Type B pancreatic cell (in vitro differentiated cells): ENCODE measurements at places on chromosomes 5 and 9. TPM values are rescaled to one million over a fixed set of nuclear protein-coding genes. Genes with fewer than 3 reads are reported as not detected.

The WDR31 gene
- 5.0 and 6.7 TPM in 2 replicates for total RNA-seq

- no peak for DNase-seq
Observed at GRCh38 chr5:139078345-139078744, 119.8 kb downstream of the SIL1 start.

The ZNF366 gene
- total RNA-seq, result not detected in 2 replicates

DNA sequence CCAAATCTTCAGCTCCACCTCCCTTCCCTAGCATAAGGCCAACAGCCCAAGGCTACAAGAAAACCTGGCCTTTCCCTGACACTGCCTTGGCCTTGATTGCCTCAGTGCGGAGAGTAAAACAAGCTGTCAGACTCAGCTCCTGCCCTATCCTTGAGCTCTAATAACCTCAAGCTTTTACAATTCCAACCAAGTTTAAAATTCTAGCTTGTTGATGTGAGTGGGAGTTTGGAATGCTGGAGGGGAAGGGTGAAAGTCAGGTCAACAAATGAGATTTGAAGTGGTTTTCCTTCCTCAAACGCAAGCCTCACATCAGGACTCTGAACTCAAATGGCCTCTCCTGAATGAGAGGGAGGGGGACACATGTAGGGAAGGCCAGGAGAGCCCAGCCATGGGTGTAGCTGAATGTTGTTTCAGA, 197.0 kb upstream of the VLDLR start:
- DNase-seq, result no peak

GRCh38 chr5:81657386-81657785, 93.5 kb downstream of the SSBP2 start:
- no peak for DNase-seq

DNA sequence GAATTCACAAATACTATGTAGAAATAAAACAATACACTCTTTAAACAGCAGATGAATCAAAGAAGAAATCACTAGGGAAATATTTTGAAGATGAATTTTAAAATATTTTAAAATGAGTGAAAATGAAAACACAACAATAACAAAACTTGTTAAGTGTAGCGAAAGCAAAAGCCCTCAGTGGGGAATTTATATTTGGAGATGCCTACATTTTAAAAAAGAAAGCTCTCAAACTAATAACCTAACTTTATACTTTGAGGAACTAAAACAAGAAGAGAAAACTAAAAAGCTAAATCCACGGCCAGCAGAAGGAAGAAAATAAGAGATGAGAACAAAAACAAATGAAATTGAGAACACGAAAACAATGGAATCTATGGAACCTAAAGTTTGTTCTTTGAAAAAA, 22.7 kb downstream of the SPDL1 start:
- DNase-seq, result no peak

GRCh38 chr9:125472926-125473701, 211.5 kb downstream of the GAPVD1 start:
- DNase-seq, result no peak

DNA sequence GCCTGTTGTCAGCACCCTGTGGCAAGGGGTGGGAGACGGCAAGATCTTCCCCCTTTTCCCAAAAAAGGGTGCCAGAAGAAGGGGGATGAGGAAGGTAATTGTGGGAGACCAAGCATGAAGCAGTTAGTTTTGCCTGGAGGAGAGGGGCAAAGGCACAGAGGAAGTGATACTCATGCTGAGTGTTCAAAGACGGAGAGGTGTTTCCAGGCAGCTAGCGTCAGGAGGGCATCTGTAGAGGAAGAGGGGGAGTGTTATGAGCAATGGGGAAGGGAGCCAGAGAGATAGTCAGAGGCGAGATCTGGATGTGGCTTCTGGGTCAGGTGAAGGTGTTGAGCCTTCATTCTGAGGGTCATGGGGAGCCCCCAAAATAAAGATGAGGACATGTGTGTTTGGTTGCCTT, 26.9 kb upstream of the ADAM19 start:
- DNase-seq, result no peak

The SEC24A gene
- total RNA-seq, result 27.5 and 37.2 TPM in 2 replicates

The STPG3 gene
- 0.31 TPM in 1 of 2 replicates, not detected in the other for total RNA-seq

The FOXD4 gene
- total RNA-seq, result 0.17 and 0.75 TPM in 2 replicates

- DNase-seq, result no peak
Observed at GRCh38 chr9:13427587-13427986, 148.1 kb upstream of the MPDZ start.

DNA sequence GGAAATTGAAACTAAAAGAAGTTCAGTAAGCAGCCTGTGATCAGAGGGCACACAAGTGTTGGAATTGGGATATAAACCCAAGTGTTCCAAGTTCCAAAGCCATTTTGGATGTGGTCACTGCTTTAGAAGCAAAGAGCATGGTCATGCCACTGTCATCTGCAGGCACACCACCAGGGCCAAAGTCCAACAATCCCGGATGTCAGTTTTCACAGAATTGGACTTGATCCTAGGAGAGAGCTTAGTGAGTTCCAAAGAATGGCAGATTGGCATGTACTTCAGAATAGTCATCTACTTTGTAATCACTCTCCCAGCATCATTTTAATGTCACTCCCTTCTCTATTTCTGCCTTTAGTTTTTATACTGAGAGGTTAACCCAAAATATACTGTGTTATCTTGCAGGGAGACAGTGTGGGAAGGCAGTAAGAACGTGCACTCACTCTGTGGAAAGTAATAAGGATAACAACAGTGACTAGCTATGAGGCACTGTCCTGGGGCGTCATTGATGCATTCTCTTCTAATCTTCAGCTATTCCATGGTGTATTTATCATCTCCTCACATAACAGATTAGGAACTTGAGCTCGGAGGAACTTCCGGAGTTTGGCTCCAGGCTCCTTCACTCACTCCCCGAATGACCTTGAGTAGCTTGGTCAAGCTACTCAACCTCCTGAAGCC, 388.0 kb downstream of the ACTL7B start:
- DNase-seq, result no peak

GRCh38 chr9:87375397-87376073, 122.1 kb upstream of the DAPK1 start:
- no peak for DNase-seq

DNA sequence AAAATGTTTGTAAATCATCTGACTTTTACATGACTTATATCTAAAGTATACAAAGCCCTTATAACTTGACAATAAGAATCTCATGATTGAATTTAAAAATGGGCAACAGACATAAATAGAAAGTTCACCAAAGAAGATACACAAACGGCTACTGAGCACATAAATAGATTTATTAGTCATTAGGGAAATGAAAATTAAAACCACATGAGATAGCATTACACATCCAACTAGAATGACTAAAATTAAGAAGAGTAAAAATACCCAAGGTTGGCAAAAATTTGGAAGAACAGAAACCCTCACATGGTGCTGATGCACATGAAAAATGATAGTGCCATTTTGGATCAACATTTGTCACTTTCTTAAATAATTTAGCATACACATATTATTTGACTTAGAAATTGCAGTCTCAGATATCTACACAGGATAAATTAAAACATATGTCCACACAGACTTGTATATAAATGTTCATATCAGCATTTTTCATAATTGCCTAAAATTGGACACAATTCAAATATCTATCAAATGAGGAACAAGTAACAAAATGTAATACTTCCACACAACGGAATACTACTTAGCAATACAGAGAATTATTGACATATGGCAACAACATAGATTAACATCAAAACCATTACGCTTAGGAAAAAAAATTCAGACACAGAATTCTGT, 359.1 kb upstream of the DAB2 start:
- DNase-seq, result no peak

DNA sequence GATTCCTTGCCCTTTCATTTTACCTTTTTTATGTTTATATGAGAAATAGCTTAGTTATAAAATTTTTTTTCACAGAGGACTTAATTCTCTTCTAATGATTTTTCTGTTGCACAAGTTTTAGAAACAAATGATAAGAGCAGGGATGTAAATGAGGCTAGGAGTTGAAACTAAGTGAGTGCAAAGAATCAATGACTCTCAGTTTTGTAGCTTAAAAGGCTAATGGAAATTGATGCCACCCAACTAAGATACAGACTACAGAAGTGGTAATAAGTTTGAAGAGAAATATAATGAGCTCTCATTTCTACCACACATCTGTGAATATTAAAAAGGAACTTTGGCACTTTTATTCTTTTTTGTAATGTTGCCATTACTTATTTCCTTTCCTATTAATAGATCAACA, 105.1 kb downstream of the LURAP1L start:
- no peak for DNase-seq

- DNase-seq, result no peak
Observed at GRCh38 chr5:74516211-74516636, 124.3 kb downstream of the ENC1 start.

DNA sequence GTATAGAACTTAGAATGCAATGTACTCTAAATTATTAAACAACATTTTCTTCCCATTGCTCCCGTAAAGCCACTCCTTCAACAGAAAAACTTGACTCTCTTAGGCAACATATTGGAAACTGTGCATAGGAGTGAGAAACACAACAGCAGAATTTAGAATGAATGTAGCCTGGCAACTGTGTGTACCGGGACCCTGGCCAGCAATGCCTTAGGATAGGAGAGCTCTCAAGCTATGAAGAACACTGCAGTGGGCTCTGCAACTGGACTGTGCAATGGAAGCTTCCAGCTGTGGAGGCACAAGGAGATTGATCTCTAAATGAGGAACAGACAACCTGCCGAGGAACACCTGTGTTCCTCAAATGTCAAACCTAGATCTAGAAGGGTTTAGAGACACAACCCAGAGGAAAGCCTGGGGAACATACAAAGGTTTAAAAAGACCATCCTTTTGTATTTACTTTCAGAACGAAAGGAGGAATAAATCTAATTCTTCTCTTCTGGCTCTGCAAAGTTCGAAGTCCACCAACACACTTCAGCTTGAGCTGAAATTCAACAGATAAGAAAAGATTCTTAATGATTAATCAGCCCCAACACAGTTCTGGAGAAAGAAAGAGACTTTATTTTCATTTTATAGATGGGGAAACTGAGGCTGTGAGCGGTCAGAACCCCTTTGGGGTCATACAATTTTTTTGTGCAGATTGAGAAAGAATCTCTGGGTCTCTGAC, 51.5 kb upstream of the ARL15 start:
- DNase-seq, result no peak

GRCh38 chr9:110601098-110601497, 21.6 kb upstream of the SVEP1 start:
- no peak for DNase-seq

- peak; percentile 83 for DNase-seq
Observed at GRCh38 chr5:176611435-176611834, 1.5 kb upstream of the GPRIN1 start.

The PCDHB3 gene
- 3.9 and 5.4 TPM in 2 replicates for total RNA-seq

- DNase-seq, result no peak
Observed at GRCh38 chr5:43121913-43122484, 1.3 kb downstream of the ZNF131 start.

DNA sequence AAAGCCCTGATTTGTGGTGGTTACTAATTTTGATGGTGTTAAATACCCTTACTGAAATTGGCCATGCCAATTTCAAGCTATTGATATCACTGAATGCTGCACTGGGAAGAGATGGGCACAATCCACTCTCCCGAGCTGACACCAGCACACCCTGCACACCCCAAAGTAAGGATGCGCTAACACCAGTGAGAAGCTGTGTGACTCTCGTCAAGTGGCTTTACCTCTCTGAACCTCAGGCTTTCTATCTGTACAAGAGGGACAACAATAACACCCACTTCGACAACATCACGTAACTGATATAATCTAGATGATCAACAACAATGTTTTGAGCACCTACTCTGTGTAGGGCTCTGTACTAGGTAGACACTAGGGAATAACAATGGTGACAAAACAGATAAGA, 8.0 kb upstream of the AKNA start:
- no peak for DNase-seq

- no peak for DNase-seq
Observed at GRCh38 chr9:79689576-79689975, 117.8 kb downstream of the TLE4 start.

- DNase-seq, result no peak
Observed at GRCh38 chr5:14431534-14431933, 150.1 kb upstream of the OTULINL start.

DNA sequence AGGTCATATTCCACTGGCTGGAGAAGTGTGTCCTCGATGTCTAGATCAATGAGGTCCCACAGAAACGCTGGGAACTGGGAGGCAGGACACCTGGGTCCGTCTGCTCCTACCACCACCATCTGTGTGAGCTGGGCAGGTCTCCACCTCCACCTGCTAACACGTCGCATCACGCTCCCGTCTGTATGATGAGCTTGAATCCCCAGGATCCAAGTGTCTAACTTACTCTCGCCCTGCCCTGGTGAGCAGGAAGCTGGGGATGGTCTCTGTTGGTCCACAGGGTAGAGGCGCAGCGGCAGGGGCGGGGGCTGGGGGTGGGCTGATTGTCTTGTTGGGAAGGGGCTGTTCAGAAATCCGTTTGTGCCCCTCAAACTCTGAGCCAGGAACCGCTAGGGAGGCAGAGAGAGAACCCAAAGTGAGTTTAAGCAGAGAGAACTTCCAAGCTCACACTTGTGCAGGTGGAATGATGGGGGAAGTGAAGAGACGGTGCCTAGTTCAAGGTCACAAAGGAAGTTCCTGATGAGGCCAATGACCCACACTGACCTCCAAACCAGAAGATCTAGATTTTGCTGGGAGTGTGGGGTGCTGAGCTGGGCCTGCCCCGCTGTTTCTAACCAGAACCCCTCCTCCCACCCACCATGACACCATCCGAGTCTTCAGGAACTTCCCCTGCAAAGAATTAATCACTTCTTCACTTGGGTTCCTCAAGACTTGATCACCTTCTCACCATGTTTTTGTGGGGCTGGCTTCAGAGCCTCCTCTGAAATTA, 21.1 kb downstream of the ORM2 start:
- DNase-seq, result no peak

DNA sequence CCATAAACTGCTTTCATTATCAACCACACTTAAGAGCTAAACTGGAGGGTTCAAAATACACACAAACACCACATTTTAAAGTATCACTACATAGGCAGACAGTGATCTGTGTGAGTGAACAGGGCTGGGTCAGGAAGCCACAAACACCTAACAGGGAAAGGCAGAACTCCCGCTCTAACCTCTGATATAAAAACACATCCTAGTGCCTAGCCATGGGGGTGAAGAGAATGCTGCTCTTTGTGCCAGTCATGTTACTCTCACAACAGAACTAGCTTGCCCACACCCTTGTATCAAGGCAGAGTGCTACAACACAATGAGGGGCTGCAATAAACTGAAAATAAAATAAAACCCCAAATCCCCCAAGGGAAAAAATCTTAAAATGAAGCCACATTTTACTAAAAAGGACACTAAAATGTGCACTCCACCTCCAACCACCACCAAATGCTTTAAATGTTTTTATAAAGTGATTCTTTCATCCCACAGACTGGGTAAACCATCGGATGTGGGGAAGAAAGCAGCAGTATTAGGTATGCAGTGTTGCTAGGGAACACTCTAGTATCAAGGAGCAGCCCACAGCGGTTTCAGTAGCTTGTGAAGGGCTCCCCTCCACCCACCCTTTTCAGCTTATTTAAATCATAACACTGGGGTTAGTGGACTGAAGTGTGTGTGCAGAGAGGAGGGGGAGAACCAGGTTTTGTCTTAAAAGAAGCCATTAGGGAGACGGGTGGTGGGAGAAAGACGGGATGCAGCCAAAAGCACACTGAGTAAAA, 64.5 kb downstream of the TMEM161B start:
- no peak for DNase-seq
